ENCODE measurements at places on chromosomes 11 and 22.

- no peak for DNase-seq
Measured at GRCh38 chr11:78990261-78990660, 415.6 kb upstream of the NARS2 start.

- DNase-seq = no peak
Measured at GRCh38 chr11:2802389-2803185, 83.0 kb downstream of the CDKN1C start.

GRCh38 chr11:79466411-79466810, 25.6 kb upstream of the TENM4 start:
- no peak for DNase-seq

DNA sequence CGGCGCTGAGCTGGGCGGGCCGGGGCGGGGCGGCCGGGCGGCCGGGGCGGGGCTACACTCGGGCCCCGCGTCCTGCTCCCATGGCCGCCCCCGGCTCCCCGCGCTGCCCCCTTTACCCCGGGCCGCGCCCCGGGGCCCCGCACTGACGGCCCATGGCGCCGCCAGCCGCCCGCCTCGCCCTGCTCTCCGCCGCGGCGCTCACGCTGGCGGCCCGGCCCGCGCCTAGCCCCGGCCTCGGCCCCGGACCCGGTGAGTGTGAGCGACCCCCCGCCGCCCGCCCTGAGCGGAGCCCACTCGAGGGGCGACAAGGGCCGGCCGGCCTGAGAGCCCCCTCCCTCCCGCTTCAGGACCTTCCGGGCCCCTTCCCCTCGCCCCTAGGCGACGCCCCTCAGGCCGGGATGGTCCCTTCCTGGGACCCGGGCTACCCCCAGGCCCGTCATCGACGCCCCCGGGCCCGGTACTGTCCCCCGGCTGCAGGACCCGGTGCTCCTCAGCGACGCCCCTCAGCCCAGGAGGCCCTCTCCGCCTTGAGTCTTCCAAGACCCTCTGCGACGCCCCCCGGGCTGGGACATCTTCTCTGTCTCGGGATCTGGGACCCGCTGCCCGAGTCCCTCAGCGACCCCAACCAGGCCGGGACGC, at the start of gene KREMEN1:
Gene KREMEN1 (plus strand): TSS at position 57 of the 639 bp plus-strand sequence. CDS start 96 bp downstream, at position 153.
- DNase-seq = no peak

- DNase-seq = no peak
Measured at GRCh38 chr11:9753021-9753420, 89.1 kb downstream of the SWAP70 start.

DNA sequence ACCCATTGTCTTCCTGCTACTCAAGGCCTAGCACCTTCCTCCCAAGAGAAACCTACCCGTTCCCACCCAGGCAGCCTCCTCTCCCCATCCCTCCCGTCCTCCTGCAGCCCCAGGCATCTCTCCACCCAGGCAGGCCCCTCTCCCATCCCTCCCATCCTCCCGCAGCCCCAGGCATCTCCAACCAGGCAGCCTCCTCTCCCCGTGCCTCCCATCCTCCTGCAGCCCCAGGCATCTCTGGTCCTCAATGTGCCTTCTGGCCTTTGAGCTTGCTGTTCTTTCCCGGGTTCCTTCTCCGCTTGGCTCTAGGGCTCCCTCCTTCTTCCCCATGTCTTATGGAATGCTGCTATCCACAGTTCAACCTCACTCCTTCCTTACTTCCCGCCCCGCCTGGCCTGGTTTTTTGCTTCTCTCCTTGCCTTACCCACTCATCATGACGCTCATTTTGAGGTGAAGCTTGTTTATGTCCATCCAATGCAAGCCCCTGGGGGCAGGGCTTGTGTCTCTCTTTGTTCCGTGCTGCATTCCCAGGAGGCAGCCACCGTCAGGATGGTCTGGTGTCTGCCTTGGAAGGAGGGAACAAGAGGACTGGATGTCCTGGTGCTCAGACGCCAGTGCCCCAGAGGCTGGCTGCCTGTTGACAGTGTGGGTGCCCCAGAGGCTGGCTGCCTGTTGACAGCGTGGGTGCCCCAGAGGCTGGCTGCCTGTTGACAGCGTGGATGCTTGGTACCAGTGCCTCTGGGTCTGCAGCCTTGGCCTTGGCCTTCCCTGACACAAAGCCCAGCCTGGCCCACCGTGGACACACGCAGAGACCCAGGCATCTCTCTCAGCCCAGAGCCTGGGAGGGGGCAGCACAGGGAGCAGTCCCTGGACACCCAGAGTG, 815.7 kb downstream of the BRD1 start:
- no peak for DNase-seq

DNA sequence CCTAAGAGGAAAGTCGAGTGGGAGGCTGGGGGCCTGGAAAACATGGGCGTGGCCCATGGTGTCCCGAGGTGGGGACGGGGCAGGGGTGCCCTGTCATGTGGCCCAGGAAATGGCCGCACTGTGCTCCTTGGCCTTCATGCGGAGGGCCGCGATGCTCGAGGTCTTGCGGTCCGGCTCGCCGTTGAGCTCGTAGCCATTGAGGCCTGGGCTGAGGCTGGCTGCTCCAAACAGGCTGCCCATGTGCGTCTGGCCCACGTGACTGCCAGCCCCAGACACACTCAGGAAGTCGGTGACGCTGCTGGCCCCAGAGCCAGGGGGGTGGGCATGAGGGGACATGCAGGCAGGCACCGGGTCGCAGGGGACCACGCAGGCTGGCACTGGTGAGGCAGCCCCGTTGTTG, 45.2 kb downstream of the ALX4 start:
- no peak for DNase-seq

GRCh38 chr11:94553938-94554337, 10.2 kb downstream of the FUT4 start:
- no peak for DNase-seq

DNA sequence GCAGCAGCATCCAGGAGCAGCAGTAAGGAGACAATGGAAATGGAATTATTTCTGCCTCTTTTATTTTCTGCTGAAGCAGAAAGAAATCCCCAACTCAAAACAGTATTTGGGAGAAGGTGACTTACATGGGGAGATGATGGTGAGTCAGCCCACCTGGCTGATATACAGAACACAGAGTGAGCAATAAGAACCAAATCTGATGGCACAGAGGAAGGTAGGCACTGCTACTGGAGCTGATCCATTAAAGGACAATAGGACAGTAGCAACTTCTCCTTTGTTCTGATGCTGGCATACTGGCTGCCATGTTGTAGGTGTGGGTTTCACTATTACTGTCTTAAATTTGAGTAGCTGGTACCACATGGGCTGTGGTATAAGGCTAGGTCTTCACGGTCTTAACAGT, 45.2 kb downstream of the CLPB start:
- no peak for DNase-seq

GRCh38 chr22:26767351-26768155, 110.2 kb downstream of the MIAT start:
- no peak for DNase-seq

DNA sequence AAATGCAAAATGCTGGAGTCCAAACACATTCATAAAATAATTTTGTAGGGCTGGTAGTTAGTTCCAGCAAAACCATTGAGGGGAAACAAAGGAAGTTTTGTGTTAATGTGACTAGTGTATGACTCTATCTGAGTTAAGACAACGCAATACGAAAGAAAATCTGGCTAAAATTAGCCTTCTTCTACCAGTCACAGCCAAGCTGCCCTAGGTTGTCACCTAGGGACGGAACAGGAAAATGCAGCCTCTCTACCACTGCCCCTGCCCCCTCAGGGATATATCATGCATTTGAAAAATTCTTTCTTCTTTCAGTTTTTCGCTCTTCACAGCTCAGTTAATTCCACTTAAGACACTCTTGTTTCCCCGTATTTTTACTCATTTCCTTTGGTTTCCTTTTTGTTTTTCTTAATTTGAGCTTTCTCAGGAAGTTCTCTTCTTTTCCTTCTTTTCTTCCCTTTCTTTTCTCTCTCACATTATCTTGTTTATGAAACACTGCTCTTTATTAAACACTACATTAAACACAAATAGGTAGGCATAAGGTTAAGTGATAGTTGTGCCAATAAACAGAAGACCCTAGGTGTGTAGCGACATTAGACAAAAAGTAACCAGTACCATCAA, 30.6 kb downstream of the KIRREL3 start:
- no peak for DNase-seq

GRCh38 chr11:96090711-96091110, 166.8 kb upstream of the MTMR2 start:
- DNase-seq = no peak

DNA sequence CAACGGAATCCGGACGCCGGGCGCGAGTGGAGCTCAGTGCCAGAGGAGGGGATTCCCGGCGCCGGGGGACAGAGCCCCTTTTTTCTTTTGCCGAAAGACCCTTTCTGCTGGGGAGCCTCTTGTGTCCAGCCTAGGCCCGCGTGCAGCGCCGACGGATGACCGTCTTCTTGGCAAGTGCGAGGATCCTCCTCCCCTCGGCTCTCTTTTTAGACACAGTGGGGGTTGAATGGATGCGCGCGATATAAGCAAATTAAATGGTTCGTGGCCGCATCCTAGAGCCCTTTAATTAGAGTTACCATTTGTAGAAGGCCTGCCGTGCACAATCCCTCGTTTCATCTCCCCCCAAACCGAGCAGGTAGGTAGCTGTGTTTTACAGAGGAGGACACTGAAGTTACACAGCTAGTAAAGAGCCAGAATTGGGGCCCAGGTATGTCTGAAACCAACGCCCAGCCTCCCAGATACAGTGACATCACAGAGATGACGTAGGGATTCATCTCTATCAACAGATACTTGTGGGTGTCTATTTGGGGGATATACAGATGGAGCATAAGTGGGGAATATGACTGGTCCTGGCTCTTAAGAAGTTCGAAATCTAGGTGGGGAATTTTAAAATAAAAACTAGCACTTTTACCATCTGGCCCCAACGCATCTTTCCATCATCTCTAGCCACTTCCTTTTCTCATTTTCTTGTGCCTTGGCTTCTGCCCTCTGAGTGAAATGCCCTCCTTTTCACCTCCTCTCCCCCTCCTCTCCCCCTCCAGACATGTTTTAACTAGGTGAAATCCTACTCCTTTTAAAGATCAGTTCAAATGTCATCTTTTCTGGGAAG, 875 bp downstream of the TCP11L1 start:
- DNase-seq = no peak
